CD4-positive, alpha-beta T cell treated with Interferon gamma for 1 hour (primary cell): ENCODE measurements at places on chromosomes 1 and 21.

- DNase-seq, result no peak
Observed at GRCh38 chr1:201021630-201022492, 1.7 kb downstream of the KIF21B start.

GRCh38 chr21:33078907-33079582, 9.1 kb downstream of the OLIG1 start:
- DNase-seq, result peak; percentile 44

DNA sequence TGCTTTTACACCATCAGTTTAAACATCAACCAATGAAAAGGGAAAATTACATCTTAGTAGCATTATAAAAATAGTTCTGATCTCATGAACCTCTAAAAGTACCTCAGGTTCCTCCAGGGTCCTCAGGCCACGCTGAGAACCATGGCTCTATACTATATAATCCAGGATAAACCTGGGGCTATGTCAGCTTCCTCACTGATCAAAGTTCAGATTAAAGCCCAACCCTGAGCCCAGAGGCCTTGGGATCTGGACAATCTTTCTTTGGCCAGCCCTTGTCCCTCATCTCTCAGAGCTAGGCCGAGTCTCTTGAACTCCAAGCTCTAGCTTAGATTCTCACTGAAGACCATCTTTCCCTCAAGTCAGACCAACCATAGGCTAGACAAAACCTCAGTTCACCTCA, 168.3 kb downstream of the PLPP3 start:
- no peak for DNase-seq

- no peak for DNase-seq
Observed at GRCh38 chr1:219788091-219788490, 140.3 kb downstream of the SLC30A10 start.

DNA sequence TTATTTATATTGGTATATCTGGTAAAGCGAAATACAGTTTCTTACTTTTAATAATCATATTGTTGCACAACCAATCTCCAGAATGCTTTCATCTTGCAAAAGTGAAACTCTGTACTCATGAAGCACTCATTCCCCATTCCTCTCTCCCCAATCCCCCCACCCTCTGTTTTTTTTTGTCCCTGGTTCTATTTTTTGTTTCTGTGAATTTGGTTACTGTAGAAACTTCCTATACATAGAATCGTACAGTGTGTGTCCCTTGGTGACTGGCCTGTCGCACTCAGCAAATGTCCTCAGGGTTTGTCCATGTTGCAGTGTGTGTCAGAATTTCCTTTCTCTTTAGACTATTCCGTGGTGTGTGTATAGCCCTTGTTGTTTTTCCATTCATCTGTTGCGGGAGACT, 7.9 kb upstream of the NLRP3 start:
- no peak for DNase-seq

GRCh38 chr1:204130981-204131892, 20.6 kb downstream of the ETNK2 start:
- no peak for DNase-seq

DNA sequence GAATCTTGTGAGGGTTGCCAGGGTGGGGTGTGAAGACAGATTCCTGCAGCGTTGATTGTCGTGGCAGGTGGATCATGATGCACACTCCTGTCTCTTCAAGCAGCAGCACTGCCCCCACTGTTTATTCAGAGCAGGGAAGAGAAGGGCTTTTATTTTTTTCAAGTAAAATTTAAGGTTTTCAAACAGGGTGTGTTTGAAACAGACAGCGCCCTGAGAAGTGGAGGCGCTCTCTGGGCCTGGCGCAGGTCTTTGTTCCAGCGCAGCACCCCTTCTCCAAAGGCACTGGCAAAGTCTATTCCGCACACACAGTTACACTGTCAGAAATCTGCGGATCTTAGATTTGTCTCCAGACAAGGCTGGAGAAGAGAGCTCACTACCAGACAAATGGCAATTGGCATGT, 7.0 kb downstream of the C1orf53 start:
- DNase-seq, result no peak

GRCh38 chr1:237809099-237809498, 81.6 kb downstream of the ZP4 start:
- no peak for DNase-seq

GRCh38 chr21:32131960-32132359, 146.9 kb downstream of the MIS18A start:
- DNase-seq, result no peak

DNA sequence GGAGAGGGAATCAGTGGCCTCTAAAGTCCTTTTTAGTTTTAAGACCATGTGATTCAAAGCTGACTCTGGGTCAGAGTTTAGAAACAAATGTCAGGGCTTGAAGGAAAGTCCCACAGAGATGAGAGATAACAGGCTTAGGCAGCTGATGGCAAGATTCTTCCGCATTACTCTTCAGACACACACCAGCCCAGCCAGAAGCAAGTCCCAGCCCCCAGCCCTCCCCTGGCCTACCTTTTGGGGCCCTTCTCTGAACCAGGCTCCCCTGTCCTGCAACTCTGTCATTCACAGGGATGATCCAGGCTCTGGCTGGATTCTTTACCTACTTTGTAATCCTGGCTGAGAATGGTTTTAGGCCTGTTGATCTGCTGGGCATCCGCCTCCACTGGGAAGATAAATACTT, 13.1 kb upstream of the CASQ1 start:
- no peak for DNase-seq

GRCh38 chr1:246166841-246167240, 340.2 kb downstream of the SMYD3 start:
- no peak for DNase-seq

GRCh38 chr1:64093941-64094340, 109.5 kb upstream of the UBE2U start:
- DNase-seq, result no peak

DNA sequence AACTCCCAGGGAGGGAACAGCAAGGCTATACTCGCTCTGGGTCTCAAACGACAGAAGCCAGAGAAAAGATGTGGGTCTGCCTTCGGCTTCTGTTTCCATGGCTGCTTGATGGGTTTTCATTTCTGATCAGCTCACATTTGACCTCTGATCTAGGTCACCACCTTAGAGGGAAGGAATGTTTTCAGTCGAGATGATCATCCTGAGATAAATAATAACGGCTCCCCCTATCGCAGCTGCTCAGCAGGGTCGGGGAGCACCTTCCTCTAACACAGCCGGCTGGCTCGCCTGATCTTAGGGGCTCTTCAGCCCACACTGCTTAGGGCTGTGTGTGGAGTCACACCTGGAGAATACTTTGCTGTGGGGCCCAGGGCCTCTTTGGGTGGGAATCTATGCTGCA, 53.1 kb upstream of the ZNF648 start:
- DNase-seq, result no peak

DNA sequence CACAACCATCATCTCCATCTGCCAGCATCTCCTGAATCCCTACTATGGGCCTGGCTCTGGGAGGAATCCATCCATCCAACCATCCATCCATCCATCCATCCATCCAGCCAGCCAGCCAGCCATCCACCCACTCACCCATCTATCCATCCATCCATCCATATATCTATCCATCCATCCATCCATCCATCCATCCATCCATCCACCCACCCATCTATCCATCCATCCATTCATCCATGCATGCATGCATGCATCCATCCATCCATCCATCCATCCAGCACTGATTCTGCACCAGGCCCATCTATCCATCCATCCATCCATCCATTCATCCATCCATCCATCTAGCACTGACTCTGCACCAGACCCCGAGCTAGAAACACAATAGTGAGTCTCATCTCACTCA, 141.3 kb upstream of the WNT4 start:
- DNase-seq, result no peak

DNA sequence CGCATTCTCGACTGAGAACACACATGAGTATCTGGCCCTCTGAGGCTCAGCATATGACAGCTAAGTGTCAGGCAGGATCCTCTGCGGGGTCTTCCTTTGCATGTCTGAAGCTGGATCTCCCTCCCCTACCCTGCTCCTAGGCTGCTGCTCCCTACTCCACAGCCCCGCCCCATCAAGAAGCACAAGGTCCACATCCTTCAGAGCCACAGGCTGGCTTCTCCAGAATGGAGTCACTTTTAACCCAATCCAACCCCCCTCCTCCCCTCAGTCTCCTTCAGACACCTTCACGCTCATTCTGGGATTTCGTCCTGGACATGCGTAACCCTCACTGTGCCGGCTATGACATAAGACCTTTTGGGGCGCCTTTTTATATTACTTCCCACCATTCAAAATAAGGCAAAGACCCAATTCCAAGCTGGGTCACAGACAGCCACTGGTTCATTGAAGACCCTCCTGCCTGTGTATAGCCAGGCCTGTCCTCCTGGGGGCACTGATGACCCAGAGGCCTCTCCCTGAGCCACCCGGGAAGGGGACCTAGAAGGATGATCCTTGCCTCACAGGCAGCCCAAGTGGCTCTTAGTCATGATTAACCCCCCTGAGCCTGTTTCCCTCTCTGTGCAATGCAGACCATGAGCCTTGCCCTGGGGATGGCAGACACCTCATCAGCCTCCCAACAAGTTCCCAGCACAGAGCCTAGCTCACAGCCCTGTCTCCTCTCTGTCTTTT, 4.7 kb downstream of the ADGRB2 start:
- no peak for DNase-seq

- DNase-seq, result peak; percentile 91
Observed at GRCh38 chr1:43348809-43349593, 9.8 kb upstream of the CDC20 start.

- DNase-seq, result no peak
Observed at GRCh38 chr1:116334868-116335635, 38.0 kb upstream of the ATP1A1 start.

DNA sequence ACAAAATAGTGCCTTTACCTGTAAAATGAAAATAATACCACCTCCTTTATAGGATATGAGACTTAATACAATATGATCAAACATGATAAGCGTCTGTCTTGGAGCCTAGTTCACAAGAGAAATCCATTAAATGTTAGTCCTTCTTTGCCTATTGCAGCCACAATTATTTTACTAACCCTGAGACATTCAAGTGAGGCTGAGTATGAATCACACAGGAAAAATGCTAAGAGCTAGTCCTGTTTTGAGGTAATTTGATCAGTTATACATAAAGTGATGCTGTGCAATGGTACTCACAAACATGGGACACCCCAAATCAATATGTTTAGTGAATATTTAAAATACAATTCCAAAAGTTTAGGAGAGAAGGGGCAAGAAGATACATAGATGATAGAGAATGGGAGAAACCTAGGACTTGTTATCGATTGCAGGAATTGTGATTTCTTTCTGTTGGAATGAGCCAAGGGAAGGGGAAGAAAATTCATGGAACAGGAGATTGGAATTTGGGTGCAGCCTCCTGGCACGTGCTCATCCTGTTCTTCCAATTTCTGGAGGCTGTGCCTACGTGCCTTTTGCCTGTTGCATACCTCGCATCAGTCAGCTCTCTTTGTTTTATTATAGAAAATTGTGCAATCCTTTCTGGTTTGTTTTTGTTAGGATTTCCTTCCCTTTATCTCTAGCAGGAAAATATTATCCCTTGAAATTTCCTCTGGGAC, 39.9 kb upstream of the BACH1 start:
- DNase-seq, result no peak

DNA sequence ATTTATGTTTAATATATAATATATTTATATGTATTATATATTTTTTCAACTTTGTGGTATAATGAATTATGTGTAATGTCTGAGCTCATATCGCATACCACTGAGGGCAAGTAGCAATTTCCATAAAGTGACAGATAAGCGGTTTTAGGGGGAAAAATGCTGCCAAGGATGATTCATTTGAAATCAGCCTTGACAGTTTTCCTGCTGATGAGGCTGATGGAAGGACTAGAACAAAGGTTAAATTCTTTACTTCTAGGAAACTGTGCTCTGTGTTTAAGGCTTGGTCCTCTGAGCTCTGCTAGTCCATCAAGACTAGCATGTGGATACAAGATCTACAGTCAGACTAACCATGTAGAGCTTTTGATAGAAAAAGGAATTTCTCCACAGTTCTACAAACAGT, 19.3 kb upstream of the DDAH1 start:
- no peak for DNase-seq

GRCh38 chr21:35924714-35925301, 135.5 kb downstream of the SETD4 start:
- peak; percentile 3 for DNase-seq

DNA sequence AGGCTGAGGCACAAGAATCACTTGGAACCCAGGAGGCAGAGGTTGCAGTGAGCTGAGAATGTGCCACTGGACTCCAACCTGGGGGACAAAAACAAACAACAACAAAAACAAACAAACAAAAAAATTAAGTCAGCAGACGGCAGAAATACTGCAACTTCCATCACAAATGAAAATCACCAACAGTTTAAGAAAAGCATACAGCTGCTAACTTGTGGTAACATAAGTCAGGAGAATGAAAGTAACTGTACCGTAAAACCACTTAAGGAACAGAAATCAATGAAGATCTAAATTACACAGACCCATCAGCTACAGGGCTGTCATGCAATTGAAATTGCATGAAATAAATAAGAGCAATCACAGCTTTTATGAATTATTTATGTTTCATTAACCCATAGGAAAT, 25.0 kb downstream of the MCOLN2 start:
- DNase-seq, result no peak
